ENCODE measurements at places on chromosomes 7 and 10. TPM values are rescaled to one million over a fixed set of nuclear protein-coding genes. Genes with fewer than 3 reads are reported as not detected.

GRCh38 chr10:97102441-97102840, 83.3 kb downstream of the SLIT1 start:
- no peak overlapping the region for H3K27ac ChIP-seq
- H3K4me3 ChIP-seq = no peak overlapping the region
- peaks cover 14% of the 10 kb centered on the region for H3K4me1 ChIP-seq
- no peaks in the 10 kb centered on the region for H3K36me3 ChIP-seq
- no peaks in the 10 kb centered on the region for H3K27me3 ChIP-seq
- DNase-seq = no peak

DNA sequence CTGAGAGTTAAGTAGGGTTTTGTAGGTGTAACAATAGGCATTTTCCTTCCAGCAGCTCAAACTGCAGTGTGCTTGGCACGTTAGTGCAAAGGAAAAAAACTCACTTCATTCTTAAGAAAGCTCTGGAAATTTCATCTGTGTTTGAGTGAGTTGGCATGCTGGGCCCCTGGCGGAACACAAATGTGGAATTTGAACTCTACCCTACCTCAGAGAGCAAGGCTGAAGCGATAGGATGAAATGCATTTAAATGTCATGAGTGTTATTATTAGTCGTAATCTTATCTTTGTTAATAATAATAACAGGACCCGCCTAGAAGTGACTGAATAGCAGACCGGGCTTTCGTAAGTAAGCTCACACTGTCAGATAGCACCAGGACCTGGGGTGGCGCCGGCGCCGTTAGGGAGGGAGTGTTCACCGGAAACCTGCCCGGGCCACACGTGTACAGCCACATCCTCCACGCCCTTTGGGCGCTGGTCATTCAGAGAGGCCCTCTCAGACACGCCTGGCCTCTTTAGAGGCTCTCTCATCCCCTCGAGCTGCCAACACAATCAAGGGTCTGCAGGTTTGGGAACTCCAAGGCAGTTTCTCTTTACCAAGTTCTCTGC, 63.5 kb downstream of the GRK5 start:
- peaks cover 4% of the 10 kb centered on the region for H3K4me1 ChIP-seq
- H3K4me3 ChIP-seq = no peak overlapping the region
- no peaks in the 10 kb centered on the region for H3K27me3 ChIP-seq
- no peak overlapping the region for H3K27ac ChIP-seq

- H3K36me3 ChIP-seq = no peaks in the 10 kb centered on the region
- no peaks in the 10 kb centered on the region for H3K4me1 ChIP-seq
- H3K27ac ChIP-seq = no peak overlapping the region
These were observed 5.6 kb upstream of the AS3MT start for GRCh38 chr10:102863660-102864059.

DNA sequence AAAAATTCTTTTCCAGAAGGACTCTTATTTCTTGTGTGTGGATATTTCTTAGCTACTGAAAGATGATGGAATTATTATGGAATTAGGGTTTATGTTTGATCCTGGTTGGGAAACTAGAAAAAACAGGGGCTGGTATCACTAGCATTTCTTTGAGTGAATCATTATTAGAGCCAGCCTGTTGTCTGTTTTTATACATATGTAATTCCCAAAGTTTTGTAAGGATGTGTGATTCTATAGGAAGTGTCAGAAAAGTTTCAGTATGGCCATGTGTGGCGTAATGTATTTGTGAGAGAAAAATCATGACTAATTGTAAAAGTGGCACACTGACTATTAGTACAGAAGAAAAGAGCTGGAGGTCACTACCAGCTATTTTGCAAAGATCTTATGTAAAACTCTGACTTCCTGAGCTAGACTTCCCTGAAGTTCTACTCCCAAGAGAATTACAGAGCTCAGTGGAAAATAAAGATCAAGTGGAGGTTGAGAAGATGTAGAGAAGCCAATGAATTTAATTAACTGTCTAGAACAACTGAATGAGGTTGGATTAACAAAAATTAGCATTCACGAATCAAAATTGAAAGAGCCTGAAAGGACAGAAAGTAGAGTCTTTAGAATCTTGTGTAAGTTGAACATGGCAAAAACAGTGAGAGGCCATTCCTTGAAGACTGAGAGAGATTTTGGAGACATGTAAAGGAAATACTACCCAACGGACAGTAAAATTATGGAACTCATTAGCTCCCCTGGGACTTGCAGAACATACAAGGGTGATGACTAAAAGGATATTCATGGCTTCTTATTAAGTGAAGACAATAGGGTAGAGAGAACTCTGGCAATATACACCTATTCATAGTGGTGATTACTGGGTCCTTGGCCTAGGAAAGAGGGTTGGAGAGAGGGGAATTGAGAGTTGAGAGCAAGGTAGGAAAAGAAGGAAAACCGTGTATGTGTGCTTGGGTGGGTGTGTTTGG, 12.5 kb downstream of the ZNF365 start:
- H3K27ac ChIP-seq = no peak overlapping the region
- DNase-seq = no peak
- H3K36me3 ChIP-seq = no peaks in the 10 kb centered on the region
- H3K27me3 ChIP-seq = no peaks in the 10 kb centered on the region
- no peak overlapping the region for H3K4me3 ChIP-seq

GRCh38 chr7:121027761-121028669, 39.5 kb downstream of the CPED1 start:
- no peaks in the 10 kb centered on the region for H3K27me3 ChIP-seq
- H3K4me1 ChIP-seq = peaks cover 12% of the 10 kb centered on the region
- no peaks in the 10 kb centered on the region for H3K36me3 ChIP-seq
- H3K27ac ChIP-seq = peak overlapping the region; percentile 26
- no peak overlapping the region for H3K4me3 ChIP-seq

DNA sequence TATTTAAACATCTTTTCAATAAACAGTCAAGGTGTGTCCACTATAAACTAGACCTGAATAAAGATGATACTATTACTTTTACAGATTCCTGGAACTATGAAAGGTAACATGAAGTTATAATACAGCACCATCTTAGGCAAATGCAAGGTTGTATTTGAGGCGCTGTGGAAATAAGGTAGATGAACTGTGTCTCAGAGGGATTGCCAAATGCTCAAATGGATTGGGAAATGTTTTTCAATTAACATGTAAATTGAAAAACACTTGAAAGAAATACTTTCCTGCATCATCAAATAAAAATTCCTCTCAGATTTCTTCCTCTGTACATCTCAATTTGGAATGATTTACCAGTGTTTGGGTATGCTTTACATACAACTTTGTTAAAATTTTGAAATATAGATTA, 139.4 kb downstream of the DKK1 start:
- no peak for DNase-seq
- no peaks in the 10 kb centered on the region for H3K36me3 ChIP-seq
- H3K4me1 ChIP-seq = peaks cover 9% of the 10 kb centered on the region
- H3K27ac ChIP-seq = no peak overlapping the region

DNA sequence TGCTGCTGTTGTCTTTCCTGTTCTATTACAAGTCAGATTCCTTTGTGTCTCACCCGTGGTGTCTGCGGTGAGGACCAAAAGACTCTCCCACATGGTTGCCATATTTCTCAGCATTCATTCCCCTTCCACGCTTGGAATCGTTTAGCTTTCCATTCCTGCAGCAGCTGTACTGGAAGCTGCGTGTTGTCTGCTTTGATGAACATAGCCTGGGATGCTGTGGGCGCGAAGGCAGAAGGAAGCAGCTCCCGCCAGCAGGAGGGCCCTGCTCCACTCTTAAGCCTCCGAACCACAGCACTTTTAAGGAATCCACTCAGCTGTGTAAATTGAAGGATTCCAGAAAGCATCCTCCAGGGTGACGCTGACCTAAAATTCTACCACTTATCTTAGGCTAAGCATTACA, 303.6 kb upstream of the PITRM1 start:
- H3K27me3 ChIP-seq = no peaks in the 10 kb centered on the region
- H3K4me3 ChIP-seq = no peak overlapping the region
- H3K27ac ChIP-seq = no peak overlapping the region
- peaks cover 4% of the 10 kb centered on the region for H3K4me1 ChIP-seq
- no peak for DNase-seq
- H3K36me3 ChIP-seq = no peaks in the 10 kb centered on the region

GRCh38 chr10:25632802-25633201, 301.2 kb upstream of the MYO3A start:
- no peaks in the 10 kb centered on the region for H3K36me3 ChIP-seq
- H3K4me3 ChIP-seq = no peak overlapping the region
- no peaks in the 10 kb centered on the region for H3K27me3 ChIP-seq
- no peak for DNase-seq
- H3K27ac ChIP-seq = no peak overlapping the region
- H3K4me1 ChIP-seq = no peaks in the 10 kb centered on the region

GRCh38 chr7:25680636-25681035, 452.4 kb upstream of the NPVF start:
- no peak overlapping the region for H3K27ac ChIP-seq
- H3K4me3 ChIP-seq = no peak overlapping the region
- H3K36me3 ChIP-seq = no peaks in the 10 kb centered on the region
- H3K4me1 ChIP-seq = no peaks in the 10 kb centered on the region

GRCh38 chr7:140448781-140449480, 30.4 kb downstream of the MKRN1 start:
- no peak overlapping the region for H3K4me3 ChIP-seq
- DNase-seq = peak; percentile 55
- H3K4me1 ChIP-seq = peaks cover 44% of the 10 kb centered on the region
- H3K36me3 ChIP-seq = peaks cover 8% of the 10 kb centered on the region

Gene ANXA8L1
- total RNA-seq = not detected

Gene UCMA
- 8.6 TPM for total RNA-seq

Gene GIMAP2
- total RNA-seq = not detected

Gene PPP1R9A
- total RNA-seq = 31.8 TPM

Gene ZEB1
- 0.45 TPM for total RNA-seq

Gene MYL10
- total RNA-seq = not detected

Gene HPS1
- 21.4 TPM for total RNA-seq

Gene PODXL
- total RNA-seq = 698 TPM
